Lung (tissue), 17 donors: ENCODE measurements at places on chromosomes 13 and 19. TPM values are rescaled to one million over a fixed set of nuclear protein-coding genes. Genes with fewer than 3 reads are reported as not detected.

DNA sequence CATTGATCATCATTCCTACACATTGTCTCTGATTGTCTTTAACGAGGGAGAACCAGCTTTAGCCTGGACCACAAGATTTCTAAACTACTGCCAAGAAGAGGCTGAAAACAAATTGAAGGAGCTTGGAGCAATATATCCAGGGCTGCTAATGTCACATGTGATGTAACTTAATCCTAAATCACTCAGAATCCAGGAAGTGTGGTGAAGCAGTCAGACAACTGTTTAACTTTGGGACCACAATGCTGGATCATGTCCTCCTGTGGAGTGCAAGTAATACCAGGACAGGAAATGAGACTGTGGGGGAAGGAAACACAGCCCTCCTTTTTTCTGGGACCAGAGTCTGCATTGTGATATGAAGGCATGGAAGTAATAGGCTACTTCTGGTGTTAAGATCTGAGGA is 430.2 kb downstream of the KCTD12 start:
- H3K4me1 ChIP-seq = no peaks in the 10 kb centered on the region
- H3K36me3 ChIP-seq = no peaks in the 10 kb centered on the region
- H3K4me3 ChIP-seq = no peak overlapping the region
- no peak overlapping the region for H3K27ac ChIP-seq
- no peak for DNase-seq

- H3K4me1 ChIP-seq = peaks cover 15% of the 10 kb centered on the region
- no peak overlapping the region for H3K4me3 ChIP-seq
- no peak for DNase-seq
- no peaks in the 10 kb centered on the region for H3K36me3 ChIP-seq
- no peak overlapping the region for H3K27ac ChIP-seq
- H3K27me3 ChIP-seq = no peaks in the 10 kb centered on the region
Observed at GRCh38 chr13:30338331-30338851, 31.0 kb upstream of the KATNAL1 start.

- no peak overlapping the region for H3K4me3 ChIP-seq
- no peak overlapping the region for H3K27ac ChIP-seq
- H3K27me3 ChIP-seq = no peaks in the 10 kb centered on the region
Observed at GRCh38 chr19:11989112-11989456, 24.2 kb downstream of the ZNF763 start.

- no peak overlapping the region for H3K4me3 ChIP-seq
- H3K4me1 ChIP-seq = no peaks in the 10 kb centered on the region
- no peaks in the 10 kb centered on the region for H3K36me3 ChIP-seq
- no peaks in the 10 kb centered on the region for H3K27me3 ChIP-seq
Observed at GRCh38 chr19:22595918-22596341, 38.2 kb upstream of the ZNF492 start.

- no peak overlapping the region for H3K27ac ChIP-seq
- no peak overlapping the region for H3K4me3 ChIP-seq
- H3K27me3 ChIP-seq = no peaks in the 10 kb centered on the region
- DNase-seq = peak; percentile 59
Observed at GRCh38 chr19:42184401-42184861, 33.0 kb downstream of the DEDD2 start.

DNA sequence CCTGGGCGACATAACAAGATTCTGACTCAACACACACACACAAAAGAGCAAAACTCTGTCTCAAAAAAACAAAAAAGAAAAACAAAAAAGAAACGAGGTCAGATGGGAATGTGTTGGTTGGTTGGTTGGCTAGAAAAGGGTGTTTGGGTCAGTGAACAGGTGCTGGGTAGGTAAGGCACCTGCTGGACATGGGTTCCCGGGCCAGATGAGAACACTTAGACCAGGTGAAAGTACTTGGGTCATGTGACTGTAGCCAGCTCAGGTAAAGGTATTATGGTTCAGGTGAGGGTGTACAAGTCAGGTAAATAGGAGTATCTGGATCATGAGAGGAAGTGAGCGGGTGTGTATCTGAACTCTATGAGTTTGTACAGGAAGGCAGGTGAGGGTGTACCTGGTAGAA is 14.5 kb upstream of the ZNF414 start:
- no peak for DNase-seq
- no peaks in the 10 kb centered on the region for H3K4me1 ChIP-seq
- H3K36me3 ChIP-seq = no peaks in the 10 kb centered on the region

GRCh38 chr19:44808463-44809371 is at the start of gene BCAM:
Gene BCAM (plus strand): TSS chr19:44809103. CDS start chr19:44809125, 22 bp downstream.
- H3K36me3 ChIP-seq = peaks cover 4% of the 10 kb centered on the region
- no peaks in the 10 kb centered on the region for H3K4me1 ChIP-seq
- H3K4me3 ChIP-seq = peak within 1 kb of the TSS; percentile 73
- DNase-seq = peak; percentile 92

The VRK3 gene
- 33.3 TPM for total RNA-seq

The PAK4 gene
- total RNA-seq = 23.2 TPM
